ENCODE measurements at places on chromosomes 5 and 9.

- no peak for DNase-seq
Observed at GRCh38 chr5:123803359-123803758, 291.4 kb downstream of the CSNK1G3 start.

- DNase-seq, result no peak
Observed at GRCh38 chr5:170791325-170791954, 7.9 kb downstream of the GABRP start.

DNA sequence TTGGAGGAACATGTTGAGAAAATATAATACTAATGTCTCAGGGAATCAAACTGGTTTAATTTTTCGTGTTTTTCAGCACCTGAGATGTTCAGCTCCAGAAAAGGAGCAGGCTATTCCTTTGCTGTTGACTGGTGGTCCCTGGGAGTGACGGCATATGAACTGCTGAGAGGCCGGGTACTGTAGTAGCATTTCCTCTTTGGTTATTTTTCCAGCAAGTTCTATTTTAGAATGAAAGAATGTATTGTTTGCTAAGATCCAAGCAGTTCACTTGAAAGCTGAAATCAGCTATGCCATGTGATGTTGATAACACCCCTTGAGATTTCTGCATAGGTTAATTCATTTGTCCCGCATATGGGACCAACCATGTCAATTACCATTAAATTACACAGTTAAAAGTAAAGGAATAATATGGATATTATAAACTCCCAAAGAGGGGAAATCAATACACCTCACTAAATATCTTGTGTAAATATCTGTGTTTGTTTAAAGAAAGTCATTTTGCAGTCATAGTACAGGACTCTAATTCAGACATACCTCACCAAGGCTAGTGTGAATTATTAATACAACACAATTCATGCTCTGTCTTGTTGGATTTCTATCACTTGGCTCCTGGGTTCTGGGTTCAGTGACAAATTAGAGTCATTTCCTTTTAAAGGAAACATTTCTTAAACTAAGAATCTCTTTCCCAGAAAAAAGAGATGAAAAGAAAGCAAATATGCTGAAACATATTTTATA, 126.8 kb downstream of the STK32A start:
- DNase-seq, result no peak

- no peak for DNase-seq
Observed at GRCh38 chr9:37915911-37916470, 12.1 kb upstream of the SLC25A51 start.

DNA sequence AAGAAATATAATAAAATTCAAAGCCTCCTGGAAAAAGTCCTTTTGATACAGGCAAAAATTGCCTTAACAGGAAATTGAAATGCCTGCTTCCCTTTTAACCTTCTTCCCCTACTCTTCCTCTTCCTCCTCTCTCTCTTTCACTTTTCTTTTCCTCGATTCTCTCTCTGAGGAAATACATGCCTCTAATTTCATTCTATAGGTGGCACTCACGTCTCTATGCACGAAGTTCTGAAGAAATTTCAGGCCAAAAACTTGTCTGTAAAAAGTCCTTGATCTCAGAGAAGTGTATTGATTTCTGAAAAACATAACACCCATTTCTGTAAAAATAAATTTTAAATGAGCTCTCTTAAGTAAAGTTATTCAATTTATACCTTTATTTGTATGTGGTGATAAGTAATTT, 371.7 kb upstream of the IRX4 start:
- DNase-seq, result no peak

- DNase-seq, result no peak
Observed at GRCh38 chr9:134503301-134504105, 138.1 kb upstream of the COL5A1 start.

GRCh38 chr9:108386032-108386431, 469.8 kb downstream of the ACTL7B start:
- no peak for DNase-seq

DNA sequence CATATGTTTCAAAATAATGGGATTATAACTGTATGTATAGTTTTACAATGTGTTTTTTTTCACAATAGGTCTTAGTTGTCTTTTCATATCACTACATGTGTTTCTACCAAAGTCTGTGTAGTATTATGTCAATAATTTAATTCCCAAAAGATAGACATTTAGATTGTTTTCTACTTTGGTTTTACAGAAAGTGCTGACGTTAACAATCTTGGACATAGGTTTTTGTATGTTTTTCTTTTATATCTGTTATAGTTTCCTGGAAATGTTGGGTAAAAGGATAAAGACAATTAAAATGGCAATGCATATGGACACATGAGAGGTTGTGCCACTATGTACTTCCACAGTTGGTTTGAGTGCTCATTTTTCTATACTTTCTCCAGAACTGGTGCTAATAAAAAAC, 15.2 kb downstream of the TMEFF1 start:
- DNase-seq, result no peak

DNA sequence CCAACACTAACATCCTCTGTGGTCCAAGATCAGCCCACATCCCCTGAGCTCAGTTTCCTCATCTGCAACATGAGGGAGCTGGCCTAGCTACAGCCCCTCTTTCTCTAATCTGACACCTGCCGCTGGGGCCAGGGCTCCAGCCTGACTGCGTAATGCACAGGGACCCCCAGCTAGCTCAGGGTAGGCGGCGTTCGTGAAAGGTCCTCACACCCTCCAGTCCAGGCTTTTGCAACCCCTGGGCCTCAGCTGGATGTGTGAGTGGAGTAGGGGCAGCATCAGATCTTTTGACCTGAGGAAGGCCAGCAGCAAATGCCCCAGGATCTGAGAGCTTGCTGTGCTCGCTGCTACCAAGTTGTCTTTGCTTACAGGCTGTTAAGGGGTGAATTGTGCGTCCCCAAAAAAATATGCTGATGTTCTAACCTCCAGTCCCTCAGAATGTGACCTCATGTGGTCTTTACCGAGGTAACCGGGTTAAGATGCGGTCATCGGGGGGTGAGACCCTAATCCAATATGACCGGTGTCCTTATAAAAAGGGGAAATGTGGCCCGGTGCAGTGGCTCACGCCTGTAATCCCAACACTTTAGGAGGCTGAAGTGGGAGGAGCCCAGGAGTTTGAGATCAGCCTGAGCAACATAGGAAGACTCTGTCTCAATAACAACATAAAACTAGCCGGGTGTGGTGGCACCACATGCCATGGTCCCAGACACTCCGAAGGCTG, 47.8 kb downstream of the PLPP7 start:
- DNase-seq, result no peak

DNA sequence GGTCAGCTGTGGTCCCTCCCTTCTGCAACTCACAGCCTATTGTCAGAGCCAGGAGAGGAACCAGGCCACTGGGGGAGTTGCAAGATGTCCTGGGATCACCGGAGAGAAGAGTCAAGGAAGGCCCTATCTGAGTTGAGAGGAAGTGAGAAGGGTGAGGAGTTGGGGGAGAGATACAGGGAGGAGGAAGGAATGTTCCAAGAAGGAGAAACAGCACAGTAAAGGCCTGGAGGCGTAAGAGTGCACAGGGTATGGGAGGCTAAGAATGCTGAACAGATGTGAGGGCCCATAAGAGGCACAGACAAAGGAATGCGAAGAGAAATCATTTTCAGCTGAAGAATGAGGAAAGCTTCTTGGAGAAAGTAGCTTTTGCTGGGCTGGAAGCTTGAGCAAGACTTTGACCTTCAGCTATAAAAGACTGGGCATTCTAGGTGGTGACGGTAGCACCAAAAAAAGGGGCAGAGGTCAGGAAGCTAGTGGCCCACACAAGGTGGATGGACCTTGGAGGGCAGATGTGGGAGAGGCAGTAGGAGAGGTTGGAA, 21.6 kb upstream of the CSF1R start:
- DNase-seq, result no peak

DNA sequence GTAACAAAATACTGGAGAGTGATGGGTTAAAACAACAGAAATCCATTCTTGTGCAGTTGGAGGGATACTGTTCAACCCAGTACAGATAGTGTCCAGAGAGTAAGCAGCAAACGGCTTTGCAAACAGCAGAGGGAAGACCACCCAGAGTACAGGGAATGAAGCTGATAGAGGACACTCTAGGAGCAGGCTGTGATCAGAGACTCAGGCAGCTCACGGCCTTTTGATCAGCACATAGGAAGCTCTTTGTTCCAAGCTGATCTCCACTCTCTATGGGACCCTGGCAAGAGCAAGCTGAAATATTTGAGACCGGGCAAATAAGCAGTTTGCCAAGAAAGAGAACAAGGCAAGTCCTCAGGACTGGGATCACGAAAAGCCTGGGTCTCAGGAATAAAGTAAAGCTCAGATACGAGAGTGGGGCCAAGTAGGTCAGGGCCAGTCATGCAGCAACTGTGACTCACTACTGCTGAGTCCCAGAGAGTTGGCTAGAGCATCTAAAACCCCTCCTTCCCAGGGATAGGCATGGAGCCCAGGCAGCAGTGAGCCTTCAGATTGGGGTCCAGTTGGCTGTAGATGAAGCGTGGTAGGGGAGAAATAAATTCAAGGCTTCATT, 52.4 kb downstream of the MELK start:
- DNase-seq, result no peak

DNA sequence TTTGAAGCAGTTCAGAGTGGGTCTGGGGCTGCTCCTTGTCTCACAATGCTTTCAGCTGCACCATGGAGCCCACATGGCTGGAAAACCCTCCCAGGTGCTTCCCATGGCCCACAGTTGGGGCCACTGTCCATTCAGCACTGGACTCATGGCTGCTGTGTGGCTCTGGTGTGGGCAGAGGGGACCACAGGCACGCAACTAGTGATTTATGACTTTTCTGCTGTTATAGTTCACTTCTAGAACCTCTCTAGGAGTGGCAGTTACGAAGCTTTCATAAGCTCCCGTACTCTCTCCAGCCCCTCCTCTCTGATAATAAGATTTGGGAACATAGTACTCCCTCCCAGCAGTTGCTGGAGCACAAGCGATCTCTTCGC, 29.0 kb downstream of the GLRA1 start:
- no peak for DNase-seq

- no peak for DNase-seq
Observed at GRCh38 chr9:129567842-129568559, 52.9 kb downstream of the C9orf50 start.

GRCh38 chr5:124761010-124761409, 14.6 kb upstream of the ZNF608 start:
- DNase-seq, result no peak

GRCh38 chr5:35476036-35476435, 141.6 kb upstream of the SPEF2 start:
- DNase-seq, result no peak

- DNase-seq, result no peak
Observed at GRCh38 chr5:34452170-34452828, 203.8 kb upstream of the RAI14 start.

DNA sequence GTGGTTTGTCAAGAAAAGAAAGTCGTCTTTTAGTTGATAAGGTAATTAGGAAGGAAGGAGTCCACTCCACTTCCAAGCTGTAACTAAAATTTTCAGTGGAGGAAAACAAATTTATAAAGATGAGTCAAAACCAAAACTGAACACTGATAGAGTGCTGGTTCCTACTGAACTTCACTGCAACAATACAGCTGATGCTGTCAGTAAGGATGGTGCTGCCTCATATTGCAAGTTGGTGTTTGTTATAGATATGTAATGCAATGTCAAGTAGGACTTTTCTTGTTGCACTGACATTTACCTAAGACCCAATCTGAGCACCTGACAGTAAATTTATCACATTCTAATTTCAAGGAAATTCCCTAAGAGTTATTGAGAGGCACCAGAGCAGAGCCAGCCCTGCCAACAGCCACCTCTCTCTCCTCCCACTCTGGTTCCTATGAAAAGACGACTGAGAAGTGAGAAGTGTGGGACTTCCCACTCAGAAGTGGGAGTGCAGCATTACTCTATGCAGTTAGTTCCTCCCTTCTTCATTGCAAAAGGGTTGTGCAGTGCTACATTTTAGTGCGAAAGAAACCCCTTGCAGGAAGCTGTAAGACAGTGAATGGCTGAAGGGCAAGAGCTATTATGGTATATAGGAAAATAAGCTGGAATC, 350.8 kb downstream of the NFIB start:
- no peak for DNase-seq

DNA sequence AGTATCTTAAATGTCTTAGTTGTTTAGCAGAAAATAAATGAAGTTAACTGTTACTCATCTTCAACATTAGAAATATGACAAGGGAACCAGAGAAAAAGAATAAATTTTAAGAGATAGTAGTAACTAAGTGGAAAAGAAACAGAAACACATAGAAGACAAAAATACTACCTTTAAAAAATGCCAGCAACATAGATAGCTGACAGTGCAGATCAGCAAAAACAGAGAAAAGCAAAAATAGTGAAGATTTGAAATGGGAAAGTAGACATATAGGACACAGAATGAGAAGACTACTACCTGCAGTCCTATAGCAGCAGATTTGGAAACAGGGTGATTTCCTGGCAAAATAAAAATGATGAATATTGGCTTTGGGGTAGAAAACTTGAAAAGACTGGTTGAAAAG, 48.5 kb downstream of the ICE1 start:
- DNase-seq, result no peak

GRCh38 chr5:119112151-119112550, 41.3 kb downstream of the DMXL1 start:
- DNase-seq, result no peak

GRCh38 chr5:54551926-54552325, 34.4 kb downstream of the SNX18 start:
- no peak for DNase-seq

DNA sequence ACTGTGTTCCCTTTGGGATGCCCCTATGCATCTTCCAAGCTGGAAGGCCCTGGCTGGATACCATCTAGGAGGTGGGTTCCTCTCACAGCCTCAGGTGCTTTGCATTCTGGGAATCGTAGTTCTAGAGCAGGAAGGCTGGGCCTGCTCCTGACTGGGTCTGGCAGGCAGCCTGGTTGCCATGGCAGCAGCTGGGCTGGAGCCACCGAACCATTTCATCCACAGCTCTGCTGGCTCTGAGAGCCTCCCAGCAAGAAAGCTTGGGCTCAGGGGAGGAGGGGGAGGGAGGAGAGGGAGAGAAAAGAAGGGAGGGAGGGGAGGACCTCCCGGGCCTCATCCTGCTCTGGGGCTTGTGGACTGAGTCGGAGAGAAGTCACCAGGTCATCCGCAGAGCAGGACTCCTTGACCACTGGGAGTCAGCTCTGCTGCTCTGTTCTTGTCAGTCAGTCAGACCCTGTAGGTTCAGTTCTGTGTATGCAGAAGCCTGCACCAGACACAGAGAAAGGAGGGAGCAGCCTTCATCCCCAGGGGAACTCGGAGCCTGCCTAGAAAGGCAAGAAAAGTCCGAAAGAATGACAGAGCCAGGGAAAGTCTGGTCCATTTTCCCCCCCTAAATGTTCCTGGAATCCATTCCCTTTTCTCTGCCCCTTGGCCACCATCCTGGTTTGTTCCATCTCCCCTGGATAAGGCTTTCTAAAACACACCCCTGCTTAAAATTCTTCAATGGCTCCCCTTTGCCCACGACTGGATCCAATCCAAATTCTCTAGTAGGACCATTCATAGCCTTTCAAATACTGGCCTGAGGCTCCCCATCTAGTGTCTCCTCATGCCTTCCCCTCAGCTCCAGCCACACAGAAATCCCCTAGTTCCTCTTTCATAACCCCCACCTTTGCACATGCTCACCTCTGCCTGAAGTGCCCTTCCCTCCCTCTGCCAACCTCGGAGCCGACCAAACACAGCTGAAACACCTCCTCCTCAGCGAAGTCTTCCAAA, 65.4 kb upstream of the ARAP3 start:
- DNase-seq, result no peak

GRCh38 chr9:104961238-104961637, 33.3 kb upstream of the ABCA1 start:
- no peak for DNase-seq

Data from stimulated activated CD8-positive, alpha-beta memory T cell treated with anti-CD3 and anti-CD28 coated beads, Interleukin-2, amount 100 ng/mL, for 1 hour (primary cell).